ENCODE measurements at places on chromosomes 6 and 20.
A peak's percentile ranks its signal among the peaks of the same experiment; 100 is the strongest.

DNA sequence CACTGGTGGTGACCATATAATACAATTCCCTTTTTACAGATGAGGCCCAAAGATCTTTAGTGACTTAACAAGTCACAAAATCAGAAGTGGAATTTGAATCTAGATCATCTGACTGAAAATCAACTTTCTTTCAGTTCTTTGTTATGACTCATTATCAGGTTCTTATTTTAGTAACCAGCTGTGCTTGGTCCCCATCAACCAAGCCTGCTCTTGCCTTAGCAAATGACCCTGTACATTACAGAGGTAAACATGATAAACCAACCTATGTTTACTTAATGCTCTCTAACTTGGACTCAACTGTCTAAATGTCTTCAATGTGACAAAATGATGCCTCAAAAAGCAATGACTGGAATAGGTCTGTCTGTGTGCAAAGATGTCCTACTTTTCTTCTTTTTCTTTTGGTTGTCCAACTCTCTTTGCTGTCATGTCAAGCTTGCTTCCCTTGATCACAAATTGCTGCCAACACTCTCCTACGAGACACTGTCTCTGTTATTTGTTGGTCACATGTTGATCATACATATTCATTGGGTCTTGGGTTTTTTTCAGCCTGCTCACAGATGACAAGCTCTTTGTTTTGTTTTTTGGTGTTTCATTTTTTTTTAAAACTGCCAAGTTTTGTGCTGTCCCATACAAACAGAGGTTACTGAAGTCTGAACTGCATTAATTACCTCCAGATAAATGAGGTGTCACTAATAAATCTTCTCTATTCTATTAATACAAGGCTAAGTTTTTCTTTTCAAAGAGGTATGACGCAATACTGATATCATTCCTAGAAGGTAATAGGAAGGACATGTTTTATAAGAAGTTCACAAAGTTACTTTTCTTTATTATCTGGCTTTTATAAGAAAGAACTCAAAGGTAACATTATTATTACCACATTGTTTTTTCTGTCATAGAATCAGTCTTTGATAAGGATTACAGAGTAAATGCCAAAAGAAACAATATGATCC, 62.2 kb upstream of the PLN start:
- no peak for DNase-seq

DNA sequence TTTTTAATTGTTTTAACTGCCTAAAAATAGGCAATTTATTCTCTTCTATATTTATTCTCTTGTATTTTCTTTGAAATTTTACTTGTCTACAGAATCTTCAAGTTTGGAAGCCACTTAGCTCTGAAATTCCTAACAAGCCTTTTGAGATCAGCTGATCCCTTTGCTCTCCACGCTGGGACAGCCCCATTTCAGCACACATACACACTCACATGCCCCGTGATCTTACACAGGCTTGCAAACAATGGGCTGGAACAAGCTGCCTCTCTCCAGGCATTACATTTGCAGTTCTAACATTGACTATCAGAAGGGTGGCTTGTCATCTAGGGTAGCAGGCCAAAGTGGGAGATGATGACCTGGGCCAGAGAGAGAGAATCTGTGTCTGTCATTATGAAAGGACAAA, 62.1 kb upstream of the RAB32 start:
- no peak for DNase-seq

DNA sequence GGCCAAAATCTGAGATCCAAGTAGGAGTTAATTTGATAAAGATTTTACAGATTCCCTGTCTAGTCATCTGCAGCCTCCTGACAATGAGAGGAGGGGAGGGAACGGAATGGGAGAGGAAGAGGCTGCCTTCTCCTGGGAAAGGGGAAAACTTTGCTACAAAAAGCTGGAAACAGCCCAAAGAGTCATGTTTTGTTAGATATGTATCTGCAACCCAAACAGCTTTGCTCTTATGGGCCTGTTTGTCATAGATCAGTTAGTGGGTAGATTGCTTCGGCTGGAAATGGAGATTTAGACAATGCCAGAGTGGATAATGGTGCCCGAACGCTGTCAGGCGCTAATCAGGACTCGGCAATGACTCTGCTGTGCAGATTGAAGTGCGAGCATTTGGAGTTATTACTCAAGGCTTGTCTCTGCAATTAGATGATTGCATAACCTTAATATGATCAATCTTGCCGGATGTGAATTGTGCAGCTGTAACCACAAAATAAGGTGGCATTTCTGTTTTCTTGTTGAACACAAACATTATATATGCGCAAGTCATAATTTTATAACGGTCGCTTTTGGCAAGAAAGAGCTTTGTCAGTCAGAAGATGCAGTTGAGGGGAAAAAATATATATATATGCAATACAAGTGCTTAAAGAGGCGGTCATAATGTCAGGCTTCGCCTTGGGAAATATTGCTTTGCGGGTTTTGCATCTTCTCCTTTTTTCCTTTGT, 92.4 kb upstream of the MAFB start:
- no peak for DNase-seq

GRCh38 chr6:162090734-162091133, 636.8 kb downstream of the PRKN start:
- DNase-seq, result peak; percentile 97

DNA sequence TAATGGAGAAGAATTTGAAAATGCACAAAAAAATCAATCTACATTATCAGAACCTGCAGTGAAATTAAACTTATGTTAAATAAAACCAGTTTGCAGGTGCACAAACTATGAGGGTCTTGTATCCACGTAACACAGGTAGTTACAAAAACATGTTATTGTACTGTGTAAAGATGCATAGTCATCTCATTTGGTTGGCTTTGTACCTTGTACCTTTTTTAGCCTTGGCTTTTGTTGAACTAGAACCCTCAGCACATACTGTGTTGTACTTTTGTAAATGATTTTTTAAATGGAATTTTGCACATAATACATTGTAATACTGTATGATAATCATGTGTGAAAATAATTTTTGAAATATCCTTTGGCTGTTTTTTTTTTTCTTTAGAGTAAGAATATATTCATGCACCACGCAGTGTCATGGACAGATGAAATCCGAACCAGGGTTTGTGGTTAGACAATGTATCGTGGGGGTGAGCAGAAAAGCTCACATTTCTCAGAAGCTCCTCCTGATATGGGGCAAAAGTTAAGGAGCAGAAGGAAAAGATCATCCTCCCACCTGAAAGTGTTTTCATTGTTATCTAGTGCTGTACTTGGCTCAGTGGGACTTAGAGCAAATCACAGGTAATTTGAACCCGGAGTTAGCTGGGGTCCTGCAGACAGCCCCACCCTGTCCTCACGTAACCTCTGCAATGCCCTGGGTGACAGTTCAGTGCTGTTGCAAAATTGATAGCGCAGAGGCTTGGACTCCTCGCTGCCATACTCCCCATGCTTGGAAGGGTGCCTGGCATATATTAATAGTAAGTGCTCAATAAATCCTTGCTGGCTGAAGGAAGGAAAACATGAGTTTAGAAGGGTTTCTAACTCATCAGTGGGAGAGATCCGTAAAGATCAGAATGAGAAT, 14.8 kb upstream of the NAA20 start:
- peak; percentile 53 for DNase-seq

DNA sequence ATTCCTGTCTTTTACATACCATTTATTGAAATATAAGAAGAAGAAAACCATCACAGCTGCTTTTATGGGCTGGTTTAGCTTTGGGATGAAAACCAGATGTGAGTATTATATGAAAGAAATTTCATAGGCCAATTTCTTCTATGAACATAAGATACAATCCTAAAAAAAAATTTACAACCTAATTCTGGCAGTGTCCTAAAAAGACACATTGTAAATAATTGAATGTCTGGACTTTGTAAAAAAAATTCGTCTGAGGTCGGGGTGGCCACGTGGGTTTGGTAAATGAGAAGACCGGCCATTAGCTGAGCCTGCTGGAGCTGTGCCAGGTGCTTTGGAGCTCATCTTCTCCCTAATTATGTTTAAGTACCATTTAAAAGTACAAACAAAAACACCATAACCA, 26.8 kb downstream of the DACT2 start:
- no peak for DNase-seq

DNA sequence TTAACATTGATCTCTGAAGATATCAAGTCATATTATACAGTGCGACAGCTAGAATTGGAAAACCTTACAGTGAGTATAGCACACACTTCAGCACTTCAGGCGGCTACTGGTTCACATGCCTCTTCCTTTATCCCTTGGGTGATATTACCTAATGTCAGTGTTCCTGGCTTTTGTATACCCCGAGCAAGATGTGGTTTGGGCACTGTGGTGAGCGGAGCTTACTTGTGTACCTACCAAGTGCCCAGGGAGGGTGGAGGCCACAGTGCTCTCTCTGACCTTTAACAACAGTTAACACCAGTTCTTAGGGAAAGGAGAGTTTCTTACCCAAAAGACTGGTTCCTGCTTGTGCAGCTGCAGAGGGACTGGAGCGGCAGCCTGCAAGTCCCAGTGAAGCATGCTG, 64.4 kb downstream of the PTPN1 start:
- DNase-seq, result no peak

DNA sequence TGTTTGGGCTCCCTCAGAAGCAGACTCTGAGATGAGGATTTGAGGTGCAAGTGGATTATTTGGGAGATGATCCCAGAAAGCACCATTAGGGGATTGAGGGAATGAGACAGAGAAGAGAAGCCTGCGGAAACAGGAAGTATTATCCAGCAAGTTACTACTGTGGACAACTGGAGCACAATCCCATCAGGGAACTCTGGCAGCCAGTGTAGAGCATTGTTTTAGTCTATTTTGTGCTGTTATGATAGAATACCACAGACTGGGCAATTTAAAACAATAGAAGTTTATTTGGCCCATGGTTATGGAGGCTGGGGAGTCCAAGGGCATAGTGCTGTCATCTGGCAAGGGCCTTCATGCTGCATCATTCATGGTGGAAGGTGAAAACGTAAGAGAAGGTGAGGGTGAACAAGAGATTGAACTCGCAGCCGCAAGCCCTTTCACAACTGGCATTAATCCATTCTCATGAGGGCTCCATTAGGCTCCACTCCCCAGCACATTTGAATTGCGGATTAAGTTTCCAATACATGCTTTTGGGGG, 43.5 kb upstream of the SLC9A8 start:
- no peak for DNase-seq

GRCh38 chr6:3617681-3618311, 133.7 kb downstream of the PXDC1 start:
- no peak for DNase-seq

DNA sequence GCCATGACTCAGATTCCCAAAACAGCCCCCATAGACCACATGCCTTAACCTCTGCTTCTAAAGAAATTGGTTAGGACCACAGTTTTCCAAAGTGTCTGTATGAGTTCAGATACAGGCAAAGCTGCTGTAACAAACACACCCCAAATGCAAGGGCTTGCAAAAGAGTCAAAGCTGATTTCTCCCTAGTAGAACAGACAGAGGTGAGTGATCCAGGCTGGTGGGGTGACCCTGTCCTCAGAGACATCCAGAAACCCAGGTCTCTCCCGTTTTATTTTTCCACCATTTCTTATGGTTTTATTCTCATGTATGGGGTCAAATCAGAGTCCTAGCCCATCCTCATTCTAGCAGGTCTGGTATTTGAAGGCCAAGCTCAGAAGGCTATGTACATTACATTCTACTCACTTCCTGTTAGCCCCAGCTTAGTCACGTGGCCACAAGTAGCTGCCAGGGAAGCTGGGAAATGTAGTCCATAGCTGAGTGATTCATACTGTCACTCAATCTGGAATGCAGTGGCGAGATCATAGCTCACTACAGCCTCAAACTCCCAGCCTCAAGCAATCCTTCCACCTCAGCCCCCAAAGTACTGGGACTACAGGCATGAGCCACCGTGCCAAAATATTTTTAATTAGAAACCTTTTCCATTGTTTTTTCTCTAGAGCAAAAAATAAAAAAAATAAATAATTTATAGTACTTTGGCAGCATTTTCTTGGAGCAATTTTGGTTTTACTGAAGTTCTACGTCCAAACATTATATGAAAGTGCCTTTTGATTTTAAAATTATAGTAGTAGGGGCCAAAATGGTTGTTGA, 175.2 kb downstream of the ZMYND8 start:
- peak; percentile 82 for DNase-seq

- no peak for DNase-seq
Measured at GRCh38 chr20:59514554-59514953, 89.8 kb upstream of the PHACTR3 start.

- DNase-seq, result no peak
Measured at GRCh38 chr6:117985916-117986315, 78.9 kb downstream of the SLC35F1 start.

GRCh38 chr20:58896820-58897219, 44.3 kb downstream of the GNAS start:
- DNase-seq, result no peak

DNA sequence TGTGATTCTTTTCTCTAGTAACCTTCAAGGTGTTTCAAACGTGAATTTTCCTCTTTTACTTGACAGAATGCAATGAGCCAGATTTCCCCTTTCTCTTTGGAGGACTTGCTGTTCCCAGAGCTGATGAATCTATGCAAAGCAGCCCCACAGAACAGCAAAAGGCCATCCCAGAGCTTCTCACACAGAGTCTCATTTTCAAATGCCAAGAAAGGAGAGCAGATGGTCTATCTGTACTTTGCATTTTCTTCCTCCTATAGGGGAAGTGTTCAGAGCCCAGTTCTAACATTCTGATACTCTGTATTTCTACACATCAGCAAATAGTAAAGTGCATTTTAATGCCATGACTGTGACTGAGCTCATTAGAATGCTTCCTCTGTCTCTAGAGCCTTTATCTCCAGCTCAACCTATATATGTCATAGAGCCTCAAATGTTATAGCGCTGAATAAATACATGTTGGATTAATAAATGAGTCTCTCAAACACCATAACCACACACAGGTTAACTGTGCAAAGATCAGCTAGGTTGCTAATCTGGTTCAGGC, 81.8 kb upstream of the EYA4 start:
- no peak for DNase-seq

- no peak for DNase-seq
Measured at GRCh38 chr6:84641076-84641475, 123.3 kb downstream of the TBX18 start.

GRCh38 chr6:127164036-127164435, 45.6 kb downstream of the RSPO3 start:
- DNase-seq, result no peak

DNA sequence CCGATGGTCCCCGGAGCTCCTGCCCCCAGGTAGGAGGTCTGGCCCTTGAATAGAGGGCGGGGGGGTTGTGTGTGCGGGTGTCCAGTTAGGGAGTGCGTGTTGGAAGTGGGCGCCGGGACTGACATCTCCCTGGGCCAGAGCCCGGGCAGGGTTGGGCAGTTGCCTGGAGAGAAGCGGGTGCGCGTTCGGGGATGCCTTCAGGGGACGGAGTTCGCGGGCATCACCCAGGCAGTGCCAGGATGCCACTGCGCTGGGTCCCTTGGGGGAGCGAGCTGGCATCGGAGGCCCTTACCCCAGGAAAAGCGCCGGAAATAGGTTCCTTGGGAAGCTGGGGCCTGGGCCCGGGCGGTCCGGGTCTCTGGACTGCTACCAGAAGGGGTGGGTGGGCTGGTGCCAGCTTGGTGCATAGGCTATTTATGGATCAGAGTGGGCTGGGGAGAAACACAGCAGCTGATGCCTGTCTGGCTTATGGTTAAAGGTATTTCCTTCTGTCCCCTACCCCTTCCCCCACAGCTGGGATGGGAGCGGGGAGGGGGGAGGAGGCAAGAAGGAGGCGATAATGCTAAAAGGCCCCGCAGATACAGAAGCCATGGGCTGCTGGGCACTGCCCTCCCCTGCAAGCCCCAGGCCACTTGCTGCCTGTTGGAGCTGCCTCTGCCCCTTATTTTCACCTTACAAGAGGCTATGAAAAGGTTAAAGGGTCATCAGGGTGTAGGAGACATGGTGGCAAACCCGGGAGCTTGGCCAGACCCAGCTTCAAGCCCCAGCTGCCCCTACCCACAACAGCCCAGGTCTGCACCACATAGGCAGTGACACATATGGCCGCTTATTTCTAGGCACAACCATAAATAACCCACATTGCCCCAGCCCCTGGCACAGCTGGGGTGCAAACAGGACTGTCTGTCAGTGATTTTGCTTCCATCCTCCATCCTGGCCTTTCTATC, 638 bp downstream of the PACSIN1 start:
- DNase-seq, result no peak

Measured in fibroblast of skin of right quadriceps (primary cell).